ENCODE measurements at places on chromosomes 16 and 17.

DNA sequence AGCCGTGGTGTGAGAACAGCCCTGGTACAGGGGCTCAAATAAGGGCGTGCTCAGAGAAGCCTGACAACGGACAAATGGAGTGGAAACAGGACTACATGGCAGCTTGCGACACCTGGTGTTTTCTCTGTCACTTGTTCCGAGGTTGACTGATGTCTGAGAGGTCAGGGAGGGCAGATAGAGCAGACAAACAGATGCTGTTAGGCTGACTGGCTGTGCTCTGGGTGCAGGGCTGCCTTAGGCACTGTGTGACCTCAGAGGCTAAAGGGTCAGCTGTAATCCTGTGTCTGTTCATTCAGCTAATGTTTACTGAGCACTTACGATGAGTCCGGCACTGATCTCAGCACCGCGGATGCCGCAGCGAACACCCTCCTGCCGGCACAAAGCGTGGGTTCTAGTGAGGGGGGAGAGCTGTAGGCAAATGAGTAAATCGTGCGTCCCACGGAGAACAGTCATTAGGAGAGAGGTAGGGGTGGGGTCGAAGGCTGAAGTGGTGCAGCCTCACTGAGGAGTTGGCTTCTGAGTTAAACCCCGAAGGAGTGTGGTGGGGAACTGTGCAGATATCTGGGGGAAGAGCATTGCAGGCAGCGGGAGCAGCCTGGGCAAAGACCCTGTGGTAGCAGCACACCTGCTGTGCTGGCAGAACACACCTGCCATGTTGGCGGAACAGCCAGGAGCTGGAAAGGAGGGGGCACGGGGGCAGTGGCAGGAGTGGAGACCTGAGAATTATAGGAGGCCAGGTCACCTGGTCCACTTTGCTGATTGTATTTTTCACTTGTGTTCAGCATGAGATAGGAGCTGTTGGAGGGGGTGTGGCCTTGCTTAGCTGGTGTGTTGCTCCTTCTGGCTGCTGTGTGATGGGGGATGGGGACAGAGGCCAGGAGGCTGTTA lies 35.0 kb downstream of the GPT2 start:
- no peak for DNase-seq

GRCh38 chr17:69444023-69444422 lies 29.5 kb downstream of the MAP2K6 start:
- DNase-seq, result no peak

DNA sequence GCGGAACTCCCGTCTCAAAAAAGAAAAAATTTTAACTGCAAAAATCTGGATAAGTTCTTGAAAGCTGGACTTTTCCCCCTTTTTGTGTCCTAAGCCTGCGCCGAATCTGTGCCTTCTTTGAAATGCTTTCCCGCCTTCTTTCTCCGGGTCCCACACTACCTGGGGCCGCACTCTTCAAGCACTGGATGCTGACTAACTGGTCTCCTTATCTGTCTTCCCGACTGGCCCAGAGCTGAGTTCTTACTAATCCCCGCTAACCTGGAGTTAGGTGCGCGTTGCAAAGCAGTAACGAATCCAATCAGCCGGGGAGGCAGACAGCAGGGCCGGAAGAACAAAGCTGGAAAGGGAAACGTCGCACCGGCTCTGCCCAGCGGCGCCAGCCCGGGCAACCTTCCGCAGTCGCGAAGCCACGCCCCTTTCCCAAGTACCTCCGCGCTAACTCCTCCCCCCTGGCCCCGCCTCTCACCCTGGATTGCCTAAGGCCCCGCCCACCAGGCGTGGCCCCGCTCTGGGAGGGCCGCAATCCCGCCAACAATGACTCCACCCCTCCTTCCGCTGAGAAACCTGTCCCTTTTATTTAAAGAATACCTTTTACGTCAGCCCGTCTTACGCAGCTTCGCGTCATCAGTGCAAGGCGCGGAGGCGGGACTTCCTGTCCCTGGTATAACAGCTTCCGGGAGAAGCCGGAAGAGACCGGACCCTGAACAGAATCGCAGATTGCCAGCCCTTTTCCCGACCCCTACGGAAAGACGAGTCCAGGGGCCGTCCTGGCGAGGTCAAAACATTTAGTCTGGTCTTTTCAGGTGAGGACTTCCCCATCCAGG lies at the start of gene TMUB2:
Gene TMUB2, plus strand, starts transcription at position 666 of the 824 bp plus-strand sequence. CDS start 737 bp downstream, outside the sequence.
- peak; percentile 90 for DNase-seq

DNA sequence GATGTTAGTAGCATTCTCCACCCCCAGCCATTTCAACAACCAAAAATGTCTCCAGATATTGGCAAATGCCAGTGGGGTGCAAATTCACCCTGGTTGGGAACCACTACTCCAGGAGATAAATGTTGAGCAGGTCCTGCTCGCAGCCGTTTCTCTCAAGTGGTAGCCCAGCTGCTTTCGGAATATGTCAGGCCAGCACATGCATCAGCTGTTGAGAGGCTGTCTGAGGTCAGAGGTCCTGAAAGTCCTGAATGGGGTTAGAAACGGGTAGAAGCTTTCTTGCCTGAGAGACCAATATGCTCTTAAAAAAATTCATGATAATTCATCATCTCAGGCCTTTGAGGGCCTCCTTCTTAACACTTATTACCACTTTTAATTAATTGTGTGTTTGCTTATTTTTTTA lies 31.0 kb downstream of the TEKT5 start:
- no peak for DNase-seq

GRCh38 chr17:17456251-17456650 lies 20.5 kb upstream of the MED9 start:
- no peak for DNase-seq

- no peak for DNase-seq
Observed at GRCh38 chr17:19673623-19674022, 25.1 kb downstream of the ALDH3A2 start.

GRCh38 chr16:57039148-57039812 lies 49.9 kb downstream of the NLRC5 start:
- no peak for DNase-seq

GRCh38 chr16:19929062-19929511 lies 44.4 kb upstream of the GPRC5B start:
- no peak for DNase-seq

- no peak for DNase-seq
Observed at GRCh38 chr17:59829217-59830006, 63.3 kb downstream of the TUBD1 start.

DNA sequence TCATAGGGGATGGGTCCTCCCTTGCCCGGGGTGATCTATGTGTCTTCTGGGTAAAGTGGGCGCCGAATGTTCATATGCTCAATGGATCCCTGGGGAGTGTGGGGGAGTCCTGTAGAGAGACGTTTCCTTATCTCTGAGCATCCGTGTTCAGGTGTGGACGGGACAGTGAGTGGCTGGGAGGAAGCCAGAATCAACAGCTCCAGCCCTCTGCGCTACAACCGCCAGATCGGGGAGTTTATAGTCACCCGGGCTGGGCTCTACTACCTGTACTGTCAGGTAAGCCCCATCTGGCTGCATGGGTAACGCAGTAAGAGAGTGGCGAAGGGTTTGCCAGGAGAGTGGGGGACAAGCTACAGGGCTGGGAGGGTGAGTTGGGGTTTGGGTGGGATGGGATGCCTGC lies 1.9 kb upstream of the TNFSF13 start:
- no peak for DNase-seq

DNA sequence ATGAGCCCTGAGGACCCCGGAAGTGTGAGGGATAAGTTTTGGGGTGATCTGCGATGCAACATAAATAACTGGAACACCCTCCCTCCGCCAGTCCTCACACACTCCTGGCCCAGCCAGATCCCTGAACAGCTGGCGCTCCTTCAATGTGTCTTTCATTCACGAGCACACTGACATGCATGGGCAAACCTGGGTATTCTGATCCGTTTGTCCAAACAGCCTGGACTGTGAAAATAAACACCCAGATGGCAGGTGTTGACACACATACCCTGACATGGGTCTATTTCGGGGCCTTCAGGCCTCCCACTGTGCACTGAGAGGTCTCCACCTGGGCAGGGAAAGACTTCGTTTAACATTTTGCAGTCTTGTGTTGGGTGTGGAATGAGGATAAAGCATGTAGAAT lies 3.0 kb upstream of the CPNE2 start:
- no peak for DNase-seq

GRCh38 chr16:72787130-72787513 lies 260.8 kb downstream of the ZFHX3 start:
- no peak for DNase-seq

- no peak for DNase-seq
Observed at GRCh38 chr16:9594946-9595345, 503.5 kb downstream of the HAPSTR1 start.

- peak; percentile 27 for DNase-seq
Observed at GRCh38 chr16:10245002-10245401, 62.8 kb upstream of the GRIN2A start.

DNA sequence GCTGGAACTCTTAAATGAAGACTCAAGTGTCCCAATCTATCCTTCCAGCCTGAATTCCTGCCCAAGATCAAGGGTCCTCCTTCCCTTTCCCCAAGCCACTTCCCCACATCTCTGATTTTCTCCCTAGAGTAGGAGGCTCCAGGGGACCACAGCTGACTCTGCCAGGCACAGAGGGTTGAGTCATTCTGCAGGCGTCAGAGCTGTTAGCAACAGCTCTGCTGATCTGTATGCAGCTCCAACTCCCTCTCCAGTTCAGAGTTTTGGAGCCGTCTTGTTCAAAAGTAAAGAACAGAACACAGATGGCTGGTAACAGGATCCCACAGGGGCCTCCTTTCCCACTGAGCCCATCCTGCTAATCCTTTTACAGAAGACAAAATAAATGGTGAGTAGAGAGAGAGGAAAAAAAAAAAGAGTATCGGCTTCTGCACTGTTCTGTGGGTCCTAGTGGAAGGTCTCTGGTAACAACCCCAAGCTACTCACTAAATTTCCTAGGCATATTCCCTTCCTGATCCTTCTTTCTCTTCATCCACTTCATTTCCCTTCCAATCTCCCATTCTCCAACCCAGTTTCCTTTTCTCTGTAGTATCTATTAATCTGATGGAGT lies 13.4 kb upstream of the TAOK1 start:
- peak; percentile 90 for DNase-seq

DNA sequence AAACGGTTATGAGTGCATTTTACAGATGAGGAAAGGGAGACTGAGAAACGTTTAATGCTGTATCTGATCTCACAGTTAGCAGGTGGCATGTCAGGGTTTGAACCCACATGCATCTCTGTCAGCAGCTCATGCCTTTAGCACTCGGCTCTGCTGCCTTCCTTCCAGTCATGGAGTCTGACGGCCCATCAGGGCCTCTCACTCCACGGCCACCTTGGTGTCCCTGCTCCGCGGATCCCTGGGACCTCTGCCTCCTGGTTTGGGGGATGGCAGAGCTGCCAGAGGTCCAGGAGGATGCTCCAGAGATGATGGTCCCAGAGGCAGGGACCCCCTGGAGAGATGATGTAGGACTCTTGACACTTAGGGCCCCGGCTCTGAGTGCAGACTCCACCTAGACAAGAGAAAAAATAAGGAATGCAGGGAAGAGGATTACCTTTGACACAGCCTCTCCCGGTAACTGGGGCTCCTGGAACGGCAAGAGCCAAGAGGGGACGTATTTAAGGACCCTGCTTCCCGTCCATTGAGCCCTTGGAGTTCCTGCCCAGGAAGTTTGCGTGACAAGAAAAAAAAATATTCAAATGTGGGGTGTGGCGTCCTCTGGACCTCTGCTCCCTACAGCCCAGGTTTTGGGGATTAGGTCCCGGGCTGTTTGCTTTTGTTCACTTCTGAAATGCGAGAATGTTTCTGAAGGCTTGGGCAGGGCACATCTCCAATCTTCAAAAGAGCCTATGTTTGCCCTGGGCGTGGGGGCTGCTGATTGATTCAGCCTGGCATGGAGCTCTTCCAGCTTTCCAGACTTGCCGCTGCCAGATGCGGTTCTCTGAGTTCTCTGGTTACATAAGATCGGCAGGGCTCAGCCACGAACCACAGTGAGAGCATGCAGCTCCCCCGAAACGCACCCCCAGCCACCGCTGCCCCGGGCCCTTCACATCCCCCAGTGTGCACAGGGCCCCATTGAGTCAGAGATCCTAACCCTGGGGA lies at the start of gene ALDH3A1:
Gene ALDH3A1, minus strand, starts transcription at position 470 of the 978 bp plus-strand sequence. CDS start 3,169 bp downstream, outside the sequence.
- DNase-seq, result peak; percentile 72

DNA sequence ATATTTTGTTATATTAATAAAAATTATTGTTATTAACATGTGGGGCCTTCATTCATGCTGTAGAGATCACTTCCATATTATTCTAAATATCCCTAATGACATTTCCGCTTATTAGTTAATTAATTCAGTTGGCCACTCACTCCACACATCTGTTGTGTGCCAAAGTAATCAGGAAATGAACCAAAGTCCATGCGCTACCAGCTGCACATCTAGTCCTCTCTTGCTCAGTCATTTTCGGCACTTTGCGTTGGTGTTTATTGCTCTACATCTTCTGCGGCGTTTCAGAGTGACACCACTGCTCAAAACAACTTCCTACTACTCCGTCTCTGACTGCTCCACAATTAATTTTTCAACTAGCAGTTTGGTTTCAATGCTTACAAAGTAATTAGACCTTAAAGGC lies 101.4 kb upstream of the ZFHX3 start:
- no peak for DNase-seq

DNA sequence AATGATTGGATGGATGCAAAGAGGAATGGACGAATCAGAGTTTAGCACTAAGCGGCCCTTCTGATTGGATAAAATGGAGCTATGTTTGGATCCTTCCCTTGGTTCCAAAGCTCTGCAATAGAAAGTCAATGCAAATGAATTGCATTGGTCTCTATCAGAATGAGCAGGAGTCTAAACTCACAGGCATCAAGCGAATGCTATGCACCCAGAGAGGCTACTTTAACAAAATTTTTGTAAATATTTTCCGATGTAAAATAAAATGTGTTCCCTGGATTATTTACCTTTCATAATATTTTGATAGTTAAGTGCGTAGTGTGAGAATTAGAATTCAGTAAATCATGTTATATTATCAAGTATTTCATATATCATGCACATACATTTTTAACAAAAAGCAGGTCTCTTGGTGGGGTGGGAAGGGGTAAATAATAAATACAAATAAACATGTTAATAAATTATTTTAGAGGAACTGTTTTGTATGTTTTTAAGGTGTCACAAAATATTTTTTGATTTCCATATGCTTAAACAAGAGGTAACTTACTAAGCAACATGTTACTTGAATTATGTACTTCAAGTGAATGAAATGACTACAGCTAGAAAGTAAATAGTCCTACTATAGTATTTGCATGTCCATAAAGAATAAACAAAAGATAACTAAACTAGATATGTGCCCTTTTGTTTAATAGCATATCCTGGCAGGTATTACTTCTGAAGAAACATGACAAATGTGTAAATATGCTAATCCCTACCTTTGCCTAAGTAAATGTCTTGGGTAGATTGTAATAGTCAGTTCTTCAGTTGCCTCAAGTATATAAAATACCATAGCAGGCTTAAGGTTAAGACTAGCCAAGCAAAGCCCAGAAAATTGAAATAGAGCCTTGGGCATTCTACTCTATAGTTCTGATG lies 4.4 kb upstream of the UNK start:
- no peak for DNase-seq

GRCh38 chr16:67150047-67150832 lies 558 bp downstream of the B3GNT9 start:
- DNase-seq, result no peak

Measured in anterior cingulate cortex (tissue), 58 donors.